ENCODE measurements at places on chromosomes 7 and 10. TPM values are rescaled to one million over a fixed set of nuclear protein-coding genes. Genes with fewer than 3 reads are reported as not detected.

The PRKAR2B gene
- total RNA-seq: 8.3 TPM

DNA sequence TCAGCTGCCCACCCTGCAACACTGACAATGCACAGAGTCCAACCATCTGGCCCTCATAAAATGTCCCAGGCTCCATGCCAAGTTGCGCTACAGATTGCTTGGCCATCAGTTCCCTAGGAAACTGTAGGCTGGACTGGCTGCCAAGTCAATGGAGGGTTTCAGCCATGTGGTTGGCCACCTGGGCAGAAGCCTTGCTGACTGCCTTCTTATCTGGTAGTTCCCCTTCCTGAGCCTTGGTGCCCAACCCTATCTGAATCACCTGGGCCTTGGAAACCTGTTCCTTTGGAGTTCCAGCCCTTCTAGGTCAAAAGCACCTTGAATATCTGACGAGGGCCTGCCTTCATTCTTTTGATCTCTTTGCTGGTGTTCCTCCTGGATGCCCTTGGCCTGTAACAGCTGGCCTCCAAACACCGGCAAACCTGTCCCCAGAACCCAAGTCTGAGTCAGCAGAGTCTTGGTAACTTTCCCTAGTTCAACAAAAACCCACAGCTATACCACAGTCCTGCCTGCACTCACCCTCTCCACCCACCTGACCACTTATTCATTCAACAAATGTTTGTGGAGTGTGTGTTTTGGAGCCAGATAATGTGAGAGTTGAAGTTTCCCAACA, 37.4 kb upstream of the KDM7A start:
- no peaks in the 10 kb centered on the region for H3K27me3 ChIP-seq
- peak; percentile 91 for DNase-seq
- H3K36me3 ChIP-seq: no peaks in the 10 kb centered on the region
- peak overlapping the region; percentile 58 for H3K27ac ChIP-seq

- no peaks in the 10 kb centered on the region for H3K4me1 ChIP-seq
- no peaks in the 10 kb centered on the region for H3K36me3 ChIP-seq
- H3K4me3 ChIP-seq: no peak overlapping the region
- no peak overlapping the region for H3K27ac ChIP-seq
Observed at GRCh38 chr7:46577394-46577793, 656.3 kb upstream of the IGFBP3 start.

DNA sequence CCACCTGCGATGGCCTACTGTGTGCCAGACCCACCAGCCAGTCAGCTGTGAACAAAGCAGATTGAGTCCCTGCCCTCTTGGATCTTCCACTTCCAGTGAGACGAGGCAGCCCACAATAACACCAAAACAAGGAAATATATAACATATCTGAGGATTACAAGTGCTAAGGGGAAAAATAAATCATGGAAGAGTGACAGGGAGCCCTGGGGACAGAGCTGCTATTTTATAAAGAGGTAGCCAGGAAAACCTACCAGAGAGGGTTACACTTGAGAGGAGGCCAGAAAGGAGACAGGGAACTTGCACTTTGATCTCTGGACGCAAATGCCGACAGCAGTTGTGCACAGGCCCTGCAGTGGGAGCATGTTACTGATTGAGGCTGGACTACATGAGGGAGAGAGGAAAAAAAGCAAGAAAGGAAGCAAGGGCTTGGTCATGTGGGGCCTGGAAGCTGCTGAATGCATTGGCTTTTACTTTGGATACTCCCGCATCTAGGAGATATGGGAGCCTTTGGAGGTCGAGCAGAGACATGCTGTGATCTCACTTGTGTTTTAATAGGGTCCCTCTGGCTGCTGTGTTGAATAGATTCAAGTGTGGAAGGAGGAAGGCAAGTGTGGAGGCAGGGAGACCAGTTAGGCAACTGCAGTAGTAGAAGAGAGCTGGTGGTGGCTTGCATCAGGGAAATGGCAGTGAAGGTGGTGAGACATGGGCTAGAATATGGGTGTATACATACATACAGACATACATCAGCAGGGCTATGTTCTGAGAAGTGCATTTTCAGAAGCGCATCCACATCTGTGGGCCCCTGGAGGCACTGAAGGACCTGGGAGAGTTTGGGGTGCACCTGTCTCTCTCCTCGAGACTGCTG, 26.2 kb downstream of the MINDY4 start:
- no peak overlapping the region for H3K4me3 ChIP-seq
- no peaks in the 10 kb centered on the region for H3K36me3 ChIP-seq
- no peak for DNase-seq
- no peaks in the 10 kb centered on the region for H3K27me3 ChIP-seq
- peak overlapping the region; percentile 48 for H3K27ac ChIP-seq

DNA sequence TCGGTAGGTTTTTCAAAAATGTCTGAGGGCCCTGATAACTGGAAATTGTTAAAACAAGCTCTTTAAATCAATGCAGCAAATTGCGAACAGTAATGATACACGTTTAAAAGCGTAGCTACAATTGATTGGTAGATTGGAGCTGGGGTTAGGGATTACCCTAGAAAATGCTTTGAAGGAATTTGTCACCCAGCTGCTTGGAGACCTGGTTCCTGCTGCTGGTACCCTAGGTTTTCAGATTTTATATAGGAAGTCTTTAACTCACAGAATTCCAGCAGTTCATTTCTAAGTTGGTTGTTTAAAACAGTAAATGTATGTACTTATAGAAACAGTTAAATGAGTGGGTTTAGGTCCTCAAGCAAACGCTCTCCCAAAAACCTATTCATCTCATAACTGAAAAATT, 1.5 kb downstream of the HECTD2 start:
- H3K27ac ChIP-seq: no peak overlapping the region
- H3K36me3 ChIP-seq: no peaks in the 10 kb centered on the region
- no peak overlapping the region for H3K4me3 ChIP-seq

DNA sequence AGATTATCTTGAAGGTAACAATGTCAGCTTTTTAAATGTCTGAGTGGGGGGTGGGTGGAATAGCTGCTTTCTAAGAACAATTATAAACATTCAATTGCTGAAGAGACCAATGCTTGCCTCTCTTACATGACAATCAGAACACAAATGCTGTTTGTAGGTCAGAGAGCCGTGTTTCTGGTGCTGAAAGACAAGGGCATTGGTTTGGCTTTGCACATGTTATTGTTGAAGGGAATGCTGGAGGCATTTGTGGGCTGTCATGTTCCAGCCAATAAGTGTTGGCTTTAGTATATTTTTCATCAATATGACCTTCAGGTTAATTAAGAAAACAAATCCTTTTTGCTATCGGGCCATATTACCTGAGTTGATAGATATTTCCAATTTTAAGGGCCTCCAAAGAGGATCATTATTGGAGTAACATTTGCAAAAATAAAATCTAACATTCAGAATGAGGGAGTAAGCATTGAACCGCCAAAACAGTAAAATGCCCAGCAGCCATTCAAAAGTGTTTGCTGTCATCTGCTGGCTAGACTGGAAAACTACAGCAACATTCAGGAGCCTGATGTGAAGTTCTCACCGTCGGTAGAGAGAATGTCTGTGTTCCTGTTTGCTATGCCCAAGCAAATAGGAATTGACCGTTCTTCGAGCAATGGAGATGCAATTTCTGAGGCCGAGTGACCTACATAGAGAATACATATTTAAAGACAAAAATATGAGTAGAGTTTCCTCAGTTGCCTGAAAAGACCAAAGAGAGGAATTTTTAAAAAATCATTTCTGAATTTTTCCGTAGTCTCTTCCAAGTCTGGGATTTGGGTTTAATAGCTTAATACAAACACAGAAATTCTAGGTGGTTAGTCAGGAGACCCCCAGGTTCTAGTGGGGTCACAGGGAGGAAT, 118.9 kb downstream of the APBB1IP start:
- H3K4me3 ChIP-seq: no peak overlapping the region
- H3K4me1 ChIP-seq: peaks cover 7% of the 10 kb centered on the region
- H3K27me3 ChIP-seq: no peaks in the 10 kb centered on the region
- DNase-seq: no peak

GRCh38 chr7:32318300-32319011, 171.7 kb downstream of the LSM5 start:
- H3K4me1 ChIP-seq: no peaks in the 10 kb centered on the region
- H3K27me3 ChIP-seq: no peaks in the 10 kb centered on the region
- no peaks in the 10 kb centered on the region for H3K36me3 ChIP-seq
- H3K4me3 ChIP-seq: peak overlapping the region; percentile 17
- H3K27ac ChIP-seq: no peak overlapping the region

- no peak for DNase-seq
- H3K27ac ChIP-seq: no peak overlapping the region
- H3K4me1 ChIP-seq: no peaks in the 10 kb centered on the region
- H3K27me3 ChIP-seq: no peaks in the 10 kb centered on the region
- no peak overlapping the region for H3K4me3 ChIP-seq
Observed at GRCh38 chr10:91901784-91902677, 7.3 kb downstream of the FGFBP3 start.

- no peak for DNase-seq
- no peaks in the 10 kb centered on the region for H3K4me1 ChIP-seq
- no peaks in the 10 kb centered on the region for H3K27me3 ChIP-seq
- no peak overlapping the region for H3K4me3 ChIP-seq
- no peak overlapping the region for H3K27ac ChIP-seq
Observed at GRCh38 chr7:141158561-141158960, 84.7 kb downstream of the TMEM178B start.

All from pancreas (tissue), 10 donors.